Diencephalon (tissue), 1 donor: ENCODE measurements at places on chromosomes 16 and 17. TPM values are rescaled to one million over a fixed set of nuclear protein-coding genes. Genes with fewer than 3 reads are reported as not detected.

RPUSD1 gene
- total RNA-seq: 13.6 TPM

CDH16 gene
- total RNA-seq: not detected

CHST6 gene
- total RNA-seq: 5.3 TPM

KRTAP9-4 gene
- not detected for total RNA-seq

NPIPB13 gene
- 2.5 TPM for total RNA-seq

SDK2 gene
- 8.8 TPM for total RNA-seq

DLX3 gene
- total RNA-seq: not detected
